ENCODE measurements at places on chromosomes 1 and 21.

DNA sequence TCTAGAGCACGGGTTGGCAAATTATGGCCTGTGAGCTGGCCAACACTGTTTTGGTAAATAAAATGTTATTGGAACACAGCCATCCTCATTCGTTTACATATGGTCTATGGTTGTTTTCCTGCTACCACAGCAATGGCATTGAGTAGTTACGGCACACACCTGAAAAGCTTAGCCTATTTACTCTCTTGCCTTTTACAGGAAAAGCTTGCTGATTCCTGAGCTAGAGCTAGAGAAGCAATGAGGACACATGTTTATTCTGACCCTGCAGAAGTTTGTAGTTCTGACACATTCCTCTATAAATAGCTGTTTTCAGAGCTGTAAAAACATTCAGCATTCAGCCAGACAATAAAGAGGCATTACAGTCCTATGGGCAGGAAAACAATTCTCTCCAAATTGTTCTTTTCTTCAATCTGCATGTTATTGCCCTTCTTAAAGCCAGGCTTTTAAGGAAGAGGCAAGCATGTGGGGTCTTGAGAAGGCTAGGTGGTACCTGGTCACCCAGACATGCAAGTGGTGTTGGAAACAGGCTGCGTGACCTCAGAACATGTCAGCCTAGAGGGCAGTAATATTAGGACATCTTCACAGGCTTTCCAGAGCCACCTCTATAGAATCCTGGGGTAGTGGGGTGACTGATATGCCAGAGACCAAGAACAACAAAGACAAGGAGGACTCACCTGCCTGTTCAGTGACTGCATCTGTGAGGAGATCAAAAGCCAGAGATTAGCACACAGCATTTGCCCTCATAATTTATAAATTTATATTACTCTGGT is 1.6 kb downstream of the FCRL2 start:
- no peak for DNase-seq

GRCh38 chr1:69215883-69216282 is 351.8 kb upstream of the LRRC7 start:
- no peak for DNase-seq

DNA sequence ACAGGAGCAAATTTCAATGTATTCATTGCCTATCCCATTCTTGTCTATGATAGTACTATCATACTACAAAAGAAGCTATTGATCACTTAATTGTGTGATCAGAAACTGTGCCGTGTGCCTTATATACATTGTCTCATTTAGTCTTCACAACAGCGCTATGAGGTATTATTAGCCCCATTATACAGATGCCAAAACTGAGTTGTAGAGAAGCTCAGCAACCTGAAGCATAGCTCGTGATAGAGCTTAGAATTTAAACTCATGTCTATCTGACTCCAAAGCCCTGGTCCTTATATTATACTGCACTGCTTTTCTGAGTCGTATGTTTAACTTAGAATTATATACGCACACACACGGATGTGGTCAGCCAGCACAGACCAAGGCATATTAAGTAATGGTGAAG is 315.1 kb downstream of the NFIA start:
- DNase-seq: no peak

GRCh38 chr1:155913969-155914757 is 3.0 kb upstream of the RIT1 start:
- DNase-seq: no peak

DNA sequence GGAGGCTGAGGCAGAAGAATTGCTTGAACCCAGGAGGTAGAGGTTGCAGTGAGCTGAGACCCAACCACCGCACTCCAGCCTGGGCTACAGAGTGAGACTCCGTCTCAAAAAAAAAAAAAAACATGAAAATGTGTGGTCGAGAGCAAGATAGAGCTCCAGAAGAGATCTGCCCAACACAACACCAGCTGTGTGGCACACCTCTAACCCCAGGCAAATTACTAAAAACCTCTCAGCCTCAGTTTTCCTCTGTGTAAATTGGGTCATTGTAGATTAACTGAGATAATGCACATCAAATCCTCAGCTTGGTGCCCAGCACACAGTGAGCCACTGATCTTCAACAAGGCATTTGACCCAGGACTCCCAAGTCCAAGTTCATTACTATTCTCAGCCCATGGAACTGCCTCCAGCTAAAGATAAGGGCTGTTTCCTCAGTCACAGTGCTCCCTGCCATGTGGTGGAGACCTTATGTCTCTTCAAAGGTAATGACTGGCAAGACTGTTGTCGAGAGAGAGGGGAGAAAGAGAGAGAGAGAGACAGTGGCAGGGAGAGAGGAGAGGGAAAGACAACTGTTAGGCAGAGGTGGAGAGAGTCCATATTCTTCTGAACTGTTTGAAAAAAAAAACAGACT is 58.1 kb downstream of the PTP4A2 start:
- no peak for DNase-seq

DNA sequence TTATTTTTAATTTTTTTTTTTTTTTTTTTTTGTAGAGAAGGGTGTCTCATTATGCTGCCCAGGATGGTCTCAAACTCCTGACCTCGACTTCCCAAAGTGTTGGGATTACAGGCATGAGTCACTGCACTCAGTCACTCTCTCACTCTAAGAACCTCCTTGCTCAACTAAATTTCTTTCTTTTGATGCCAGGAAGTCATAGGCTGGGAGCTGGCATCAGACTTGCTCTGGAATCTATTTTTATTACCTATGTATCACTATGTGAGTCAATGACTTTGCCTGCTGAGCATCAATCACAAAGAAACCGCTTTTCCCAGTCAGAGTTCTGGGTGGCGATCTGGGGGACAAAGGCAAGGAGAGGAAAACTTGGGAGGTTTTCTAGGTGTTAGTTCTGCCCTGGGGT is 35.5 kb upstream of the PARP1 start:
- DNase-seq: no peak

DNA sequence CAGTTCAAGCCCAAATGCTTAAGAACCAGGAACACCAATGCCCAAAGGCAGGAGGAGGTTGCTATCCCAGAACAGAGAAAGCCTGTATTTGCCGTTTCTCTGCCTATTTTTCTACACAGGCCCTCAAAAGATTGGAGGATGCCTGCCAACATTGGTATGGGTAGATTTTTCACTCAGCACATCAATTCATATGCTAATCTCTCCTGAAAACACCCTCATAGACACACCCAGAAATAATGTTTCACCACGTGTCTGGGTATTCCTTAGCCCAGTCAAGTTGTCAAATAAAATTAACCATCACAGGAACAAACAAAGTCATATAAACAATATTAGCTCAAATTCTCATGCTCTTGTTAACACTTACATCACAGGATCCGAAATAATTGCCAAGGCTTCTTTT is 121.9 kb downstream of the RGS21 start:
- no peak for DNase-seq

DNA sequence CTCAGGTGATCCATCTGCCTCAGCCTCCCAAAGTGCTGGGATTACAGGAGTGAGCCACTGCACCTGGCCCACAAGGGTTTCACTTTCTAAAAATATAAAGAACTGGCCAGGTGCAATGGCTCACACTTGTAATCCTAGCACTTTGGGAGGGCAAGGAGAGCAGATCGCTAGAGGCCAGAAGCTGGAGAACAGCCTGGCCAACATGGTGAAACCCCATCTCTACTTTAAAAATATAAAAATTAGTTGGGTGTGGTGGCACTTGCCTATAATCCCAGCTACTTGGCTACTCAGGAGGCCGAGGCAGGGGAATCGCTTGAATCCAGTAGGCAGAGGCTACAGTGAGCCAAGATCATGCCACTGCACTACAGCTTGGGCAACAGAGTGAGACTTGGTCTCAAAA is 25.7 kb downstream of the MRPL39 start:
- no peak for DNase-seq

- no peak for DNase-seq
Measured at GRCh38 chr1:153333902-153334301, 14.7 kb downstream of the PGLYRP4 start.

- DNase-seq: no peak
Measured at GRCh38 chr21:38741950-38742256, 63.8 kb upstream of the ETS2 start.

DNA sequence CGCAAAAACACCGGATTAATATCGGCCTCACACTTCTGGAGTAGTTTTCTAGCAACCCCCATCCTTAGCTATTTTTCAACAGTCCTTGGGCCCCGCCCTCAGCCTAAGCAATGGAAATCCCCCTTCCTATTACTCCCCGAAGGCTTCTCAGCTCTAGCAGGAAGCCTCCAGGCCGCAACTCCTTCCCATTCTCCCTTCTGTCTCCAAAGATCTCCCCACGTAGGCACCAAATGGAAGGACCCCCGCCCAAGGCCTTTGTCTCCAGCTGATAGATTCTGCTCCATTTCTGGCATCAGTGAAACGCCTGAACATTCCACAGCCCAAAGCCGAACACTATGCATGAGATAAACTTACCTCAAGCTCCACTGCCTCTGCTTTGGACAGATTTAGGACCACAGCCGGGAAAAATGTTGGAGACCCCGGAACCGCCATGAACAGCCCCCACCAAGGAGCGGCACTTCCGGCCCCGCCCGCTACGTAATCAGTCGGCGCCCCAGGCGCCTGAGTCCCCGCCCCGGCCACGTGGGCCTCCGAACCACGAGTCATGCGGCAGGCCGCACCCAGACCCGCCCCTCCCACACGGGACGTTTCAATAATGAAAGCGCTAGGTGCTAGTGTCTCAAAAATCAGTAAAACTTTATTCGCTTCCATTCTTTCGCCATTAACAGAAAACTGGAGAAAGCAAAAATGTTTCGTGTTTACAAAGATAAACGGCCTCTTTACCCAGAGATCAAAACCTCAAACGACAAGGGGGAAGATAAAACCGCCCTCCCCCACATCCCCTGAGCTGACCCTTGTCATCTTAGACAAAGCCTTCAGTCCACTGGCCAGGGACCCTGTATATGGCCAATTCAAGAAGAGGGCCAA is at the start of gene NRAS:
Gene NRAS, minus strand, starts transcription at position 468 of the 867 bp plus-strand sequence. CDS start 611 bp downstream, outside the sequence.
- peak; percentile 94 for DNase-seq

DNA sequence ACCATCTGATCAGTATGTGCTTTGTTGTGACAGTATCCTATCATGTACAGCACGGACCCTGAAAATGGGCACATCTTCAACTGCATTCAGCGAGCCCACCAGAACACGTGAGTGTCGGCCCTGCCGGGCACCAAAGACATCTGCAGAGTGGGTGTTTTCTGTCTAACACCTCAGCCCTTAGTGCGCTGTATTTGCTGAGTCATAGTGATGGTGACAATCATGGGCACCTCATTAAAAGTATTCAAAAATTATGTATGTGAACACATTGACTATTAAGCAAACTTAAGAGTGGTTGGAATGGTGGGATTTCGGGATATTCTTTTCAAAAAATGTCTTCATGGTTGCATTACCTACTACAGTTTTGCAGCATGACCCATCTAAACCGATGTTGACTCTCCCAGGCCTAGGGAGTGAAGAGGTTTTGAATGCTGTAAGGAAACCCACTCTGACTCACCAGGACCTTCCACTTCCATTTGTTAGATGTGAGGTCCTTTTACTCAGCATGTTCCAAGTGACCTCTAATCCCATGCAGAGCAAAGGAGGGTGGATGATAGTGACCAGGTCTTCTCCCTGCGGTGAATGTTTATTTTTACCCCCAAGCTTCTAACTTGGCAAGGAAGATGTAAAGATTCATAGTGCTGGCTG is 20.1 kb downstream of the MGST3 start:
- no peak for DNase-seq

GRCh38 chr1:212959266-212960220 is 9.2 kb downstream of the VASH2 start:
- no peak for DNase-seq

DNA sequence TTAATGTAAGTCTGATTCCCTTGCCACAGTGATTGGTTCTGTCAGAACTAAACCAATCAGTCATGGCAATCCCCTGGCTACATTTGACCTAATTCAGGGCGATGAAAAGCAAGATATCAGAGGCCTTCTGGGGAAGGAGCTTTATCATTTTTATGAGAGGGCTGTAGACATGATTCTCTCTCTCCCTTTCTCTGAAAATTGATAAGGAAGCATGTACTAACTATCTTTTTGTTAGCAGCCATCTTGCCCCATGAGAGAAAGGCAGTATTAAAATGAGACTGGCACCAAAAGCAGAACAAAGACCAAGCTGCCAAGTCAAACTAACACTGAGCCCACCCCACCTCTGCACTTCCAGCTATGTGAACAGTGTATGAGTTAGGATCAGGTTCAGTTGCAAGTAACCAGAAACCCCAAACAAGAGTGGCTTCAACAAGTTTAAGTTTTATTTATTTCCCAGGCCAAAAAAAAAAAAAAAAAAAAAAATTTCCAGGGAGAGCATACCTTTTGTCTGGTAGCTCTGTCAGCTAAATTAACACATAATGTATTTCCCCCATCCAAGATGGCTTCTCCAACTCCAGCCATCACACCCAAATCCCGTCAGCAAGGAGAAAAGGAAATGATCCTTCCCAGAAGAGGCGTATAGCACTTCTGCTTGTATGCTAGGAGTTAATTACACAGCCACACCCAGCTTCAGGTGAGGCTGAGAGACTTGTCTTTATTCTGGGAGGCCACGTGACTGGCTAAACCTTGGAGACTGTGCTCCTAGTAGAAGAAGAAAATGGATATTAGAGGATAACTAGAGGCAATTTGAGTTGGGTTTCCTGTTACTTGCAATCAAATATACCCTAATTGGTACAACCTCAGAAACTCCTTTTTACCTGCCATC is 105.8 kb upstream of the RALGPS2 start:
- DNase-seq: no peak

DNA sequence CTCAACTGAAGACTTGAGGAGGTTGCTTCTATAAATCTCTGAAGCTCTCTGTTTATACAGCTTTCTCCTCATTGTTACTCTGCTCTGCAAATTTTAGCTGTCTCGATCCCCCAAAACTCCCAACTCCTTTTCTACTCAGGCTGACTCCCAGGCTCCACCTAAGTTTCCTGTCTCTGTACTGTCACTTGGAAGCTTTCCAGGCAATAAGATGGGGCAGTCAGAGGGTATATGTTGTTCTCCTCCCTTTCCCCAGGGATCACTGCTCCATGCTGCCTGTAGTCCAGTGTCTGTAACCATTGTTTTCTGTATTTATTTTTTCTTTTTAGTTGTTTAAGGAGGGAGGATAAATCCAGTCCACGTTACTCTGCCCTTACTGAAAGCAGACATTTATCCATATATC is 13.4 kb downstream of the TSNAX start:
- DNase-seq: no peak

Data from CD4-positive, alpha-beta T cell treated with Interleukin-15 for 1 hour (primary cell).